ENCODE measurements at places on chromosomes 5 and 9. TPM values are rescaled to one million over a fixed set of nuclear protein-coding genes. Genes with fewer than 3 reads are reported as not detected.

The MYMK gene
- not detected for total RNA-seq

The NUTM2G gene
- total RNA-seq = not detected

The PCDHB14 gene
- not detected for total RNA-seq

The GFPT2 gene
- total RNA-seq = 0.52 TPM

The FOXD4L5 gene
- 0.63 TPM for total RNA-seq

The ADAMTS6 gene
- total RNA-seq = 9.6 TPM

The GRAMD2B gene
- total RNA-seq = 6.6 TPM

The ANKRD20A1 gene
- total RNA-seq = not detected

The GRXCR2 gene
- total RNA-seq = not detected

The QSOX2 gene
- total RNA-seq = 15.5 TPM

The TAF11L14 gene
- total RNA-seq = not detected

The ARL10 gene
- 12.7 TPM for total RNA-seq

The SLC46A2 gene
- total RNA-seq = not detected

The CLIC3 gene
- total RNA-seq = 13.5 TPM

The RHOBTB3 gene
- 0.60 TPM for total RNA-seq

The SNX2 gene
- 72.2 TPM for total RNA-seq

The LRRC19 gene
- total RNA-seq = not detected

The C9orf50 gene
- not detected for total RNA-seq

The ANGPTL2 gene
- total RNA-seq = not detected

The IER5L gene
- 7.5 TPM for total RNA-seq

The PIK3R1 gene
- 98.3 TPM for total RNA-seq

Measured in naive thymus-derived CD8-positive, alpha-beta T cell (primary cell).